T-helper 1 cell (primary cell): ENCODE measurements at places on chromosomes 12 and 14.

- DNase-seq = no peak
These were observed 192.6 kb upstream of the BCL2L14 start for GRCh38 chr12:11877869-11878780.

DNA sequence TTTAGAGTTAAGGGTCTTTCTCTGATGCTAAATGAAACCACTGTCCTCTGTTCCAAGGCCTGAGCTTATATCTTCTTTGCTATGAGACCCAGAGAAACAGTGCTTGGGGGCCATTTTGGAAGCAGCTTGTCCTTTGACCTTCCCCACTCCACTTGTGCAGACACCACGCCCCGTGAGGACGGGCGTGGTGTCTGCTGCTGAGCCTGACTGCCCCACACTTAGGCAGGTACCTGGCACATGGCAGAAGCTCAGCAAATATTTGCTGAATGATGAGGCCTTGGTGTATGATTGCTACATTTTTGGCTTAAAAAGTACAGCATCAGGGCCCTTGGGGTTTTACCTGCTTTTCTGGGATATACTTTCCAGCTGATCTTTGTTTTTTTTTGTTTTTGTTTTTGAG lies 69.9 kb downstream of the RASSF3 start:
- DNase-seq = peak; percentile 47

DNA sequence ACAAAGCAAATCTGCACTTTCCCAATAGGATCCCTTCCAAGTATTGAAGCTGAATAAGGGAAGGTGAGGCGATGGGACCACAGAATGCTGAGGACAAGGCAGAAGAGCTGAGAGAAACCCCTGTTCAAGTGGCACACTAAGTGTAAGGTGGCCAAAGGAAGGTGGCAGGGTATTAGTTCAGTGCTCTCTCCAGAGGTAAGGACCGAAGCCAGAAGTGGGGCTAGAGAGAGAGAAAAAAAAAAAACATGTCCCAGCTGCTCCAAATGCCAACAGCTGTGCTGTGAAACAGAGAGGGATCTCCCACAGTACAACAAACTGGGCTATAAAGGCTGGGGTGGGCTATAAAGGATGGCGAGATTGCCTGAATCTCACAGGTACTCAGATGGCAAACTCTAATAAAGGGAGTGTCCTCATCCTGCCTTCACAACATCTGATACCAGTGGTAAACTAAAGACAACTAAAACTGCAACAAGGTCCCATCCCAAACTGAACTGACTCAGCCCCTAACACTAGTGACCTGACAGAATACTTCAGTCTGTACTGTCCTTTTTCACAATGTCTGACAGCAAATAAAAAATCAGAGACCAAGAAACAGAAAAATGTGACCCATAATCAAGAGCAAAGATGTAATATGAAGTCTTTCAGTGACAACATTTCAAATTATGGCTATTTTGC lies 47.9 kb downstream of the CDK17 start:
- DNase-seq = no peak

- DNase-seq = no peak
These were observed 76.2 kb upstream of the DYNC1H1 start for GRCh38 chr14:101888182-101888581.

GRCh38 chr12:104870797-104871196 lies 87.3 kb downstream of the SLC41A2 start:
- DNase-seq = no peak

GRCh38 chr14:44966601-44967336 lies 4.8 kb downstream of the TOGARAM1 start:
- no peak for DNase-seq

- no peak for DNase-seq
These were observed 81.4 kb upstream of the FERMT2 start for GRCh38 chr14:53032161-53032803.

- no peak for DNase-seq
These were observed 68.5 kb downstream of the PPFIBP1 start for GRCh38 chr12:27592548-27592947.

GRCh38 chr12:62739266-62740015 lies 195.5 kb downstream of the PPM1H start:
- DNase-seq = no peak

- DNase-seq = no peak
These were observed 392.8 kb downstream of the RAD51B start for GRCh38 chr14:68212361-68212760.
